T-helper 9 cell (primary cell): ENCODE measurements at places on chromosomes 3 and 15.

- DNase-seq: no peak
Measured at GRCh38 chr3:9028134-9028533, 64.9 kb upstream of the RAD18 start.

DNA sequence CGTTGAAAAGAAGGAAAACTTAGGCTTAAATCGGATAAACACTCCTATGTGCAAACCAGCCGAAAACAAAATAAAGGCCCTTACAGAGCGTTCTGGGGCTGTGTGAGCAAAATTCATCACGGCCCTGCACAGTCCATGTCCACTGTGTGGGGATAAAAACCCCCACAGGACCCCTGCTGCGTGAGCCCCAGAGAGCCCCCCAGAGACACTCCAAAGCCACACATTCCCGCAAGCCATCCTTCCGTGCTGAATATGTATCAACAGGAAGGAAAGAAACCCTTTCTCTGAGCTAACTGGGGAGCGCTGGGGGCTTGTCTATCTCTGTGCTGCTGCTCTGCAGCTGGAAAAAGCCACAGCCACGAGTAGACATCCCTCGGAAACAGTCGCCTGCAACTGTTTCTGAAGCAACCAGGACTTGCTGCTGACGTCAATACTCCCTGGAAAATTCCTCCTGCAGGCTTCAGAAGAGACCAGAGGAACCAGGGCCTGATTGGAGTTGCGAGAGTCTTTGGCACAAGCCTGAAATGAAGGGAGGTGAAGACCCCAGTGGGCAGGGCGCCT lies 72.7 kb downstream of the NUP210 start:
- no peak for DNase-seq

- DNase-seq: no peak
Measured at GRCh38 chr3:187264021-187264420, 27.5 kb downstream of the MASP1 start.

DNA sequence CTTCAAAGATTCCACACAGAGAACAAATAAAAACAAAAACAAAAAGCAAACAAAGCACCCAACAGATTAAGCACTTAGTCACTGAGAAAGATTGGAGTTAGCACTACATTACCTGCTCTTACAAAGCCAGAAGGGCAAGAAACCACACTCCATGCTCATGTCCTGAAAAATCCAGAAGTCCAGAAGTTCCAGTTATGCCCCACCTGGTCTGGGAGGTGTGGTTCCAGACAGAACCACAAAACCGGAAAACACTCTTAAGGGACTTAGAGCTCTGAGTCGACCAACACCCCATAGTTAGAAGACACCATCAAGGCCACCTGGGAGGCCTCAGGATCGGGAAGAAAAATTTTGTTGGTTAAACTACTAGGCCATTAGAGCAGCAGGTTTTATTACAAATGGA lies 88.9 kb downstream of the TNIK start:
- DNase-seq: no peak

GRCh38 chr3:30269751-30270445 lies 336.5 kb upstream of the TGFBR2 start:
- DNase-seq: no peak

DNA sequence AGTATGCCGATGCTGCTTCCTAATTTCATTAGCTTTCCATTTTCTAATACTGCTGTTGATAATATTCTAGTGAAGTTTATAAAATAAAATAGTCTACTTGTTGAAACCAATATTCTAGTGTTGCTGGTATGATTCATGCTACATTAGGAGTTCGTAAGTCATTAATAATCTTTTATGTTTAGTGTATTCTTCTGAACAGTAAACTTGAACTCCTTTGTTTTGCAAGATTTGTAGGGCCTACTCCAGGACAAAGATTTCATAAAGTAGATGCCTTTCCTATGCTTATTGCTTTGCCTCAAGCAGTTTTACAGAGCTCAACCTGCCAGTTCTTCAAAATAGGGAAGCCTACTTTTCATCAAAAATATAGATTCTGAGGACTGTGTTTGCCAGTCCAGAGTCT lies 111.5 kb downstream of the RSRC1 start:
- DNase-seq: no peak

GRCh38 chr3:17195192-17195611 lies 310.4 kb downstream of the PLCL2 start:
- DNase-seq: no peak

DNA sequence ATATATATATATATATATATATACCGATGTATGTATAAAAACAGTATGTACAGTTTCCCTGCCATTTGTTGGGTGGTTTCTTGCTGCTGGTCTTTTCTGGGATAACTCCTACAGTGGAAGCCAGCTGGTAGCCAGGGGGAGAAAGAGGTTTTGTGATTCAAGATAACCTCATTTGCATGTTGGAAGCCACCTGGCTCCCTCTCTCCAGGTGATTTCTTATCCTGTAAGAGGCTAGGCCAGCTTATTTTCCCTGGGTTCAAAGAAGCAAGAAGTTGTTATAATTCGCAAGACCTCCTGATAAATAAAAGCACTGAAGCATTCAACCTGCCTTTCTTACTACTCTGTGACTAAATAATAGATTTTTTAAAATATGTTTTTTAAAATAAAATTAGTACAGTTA lies 443.3 kb downstream of the VGLL3 start:
- no peak for DNase-seq

- no peak for DNase-seq
Measured at GRCh38 chr15:73326157-73326556, 42.6 kb downstream of the HCN4 start.

GRCh38 chr15:44101286-44101685 lies 93.8 kb downstream of the FRMD5 start:
- no peak for DNase-seq

DNA sequence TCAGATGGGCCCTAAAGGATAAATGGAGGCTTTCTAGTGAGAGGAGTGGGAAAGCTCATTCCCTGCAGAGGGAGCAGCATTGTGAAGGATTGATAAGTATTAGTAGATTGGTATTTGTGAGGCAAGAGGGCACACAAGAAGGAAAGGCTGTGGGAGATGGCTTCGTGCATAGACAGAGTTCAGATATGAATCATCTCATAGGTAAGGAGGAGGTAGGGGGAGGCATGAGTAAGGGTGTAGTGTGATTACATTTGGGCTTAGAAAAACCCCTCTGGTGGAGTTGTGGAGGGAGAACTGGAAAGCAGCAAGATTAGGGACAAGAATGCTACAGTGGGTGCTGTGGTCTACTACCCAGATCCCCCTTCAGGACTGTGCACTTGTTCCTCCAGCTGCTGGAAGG lies 29.6 kb downstream of the ONECUT1 start:
- DNase-seq: no peak

- no peak for DNase-seq
Measured at GRCh38 chr15:81852411-81853149, 193.2 kb downstream of the MEX3B start.

GRCh38 chr3:32484436-32484835 lies 18.2 kb downstream of the CMTM6 start:
- DNase-seq: no peak

DNA sequence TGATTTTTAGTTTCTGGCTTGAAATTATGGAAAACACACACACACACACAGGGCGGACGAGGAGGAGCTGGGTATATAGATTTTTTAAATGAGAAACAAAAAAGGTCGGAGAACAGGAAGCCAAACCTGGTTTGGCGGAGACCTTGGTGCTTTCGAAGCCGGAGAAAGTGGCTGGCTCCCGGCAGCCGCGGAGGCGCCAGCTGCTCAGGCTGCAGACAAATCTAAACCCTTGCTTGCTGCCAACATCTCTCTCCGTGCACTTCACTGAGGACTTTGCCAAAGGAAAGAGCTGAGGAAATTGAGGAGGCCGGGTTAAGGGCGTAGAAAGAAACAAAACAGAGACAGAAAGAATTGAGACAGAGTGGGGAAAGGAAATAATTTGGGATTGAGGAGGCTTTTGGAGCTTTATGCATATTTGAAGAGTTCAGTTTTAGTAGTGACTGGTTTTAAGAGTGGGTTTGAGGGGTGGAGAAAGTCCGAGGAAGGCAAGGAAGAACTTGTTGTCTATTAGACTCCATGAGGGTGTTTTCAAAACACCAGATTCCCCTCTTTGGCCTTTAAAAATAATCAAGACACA lies 2.2 kb downstream of the ZIC1 start:
- no peak for DNase-seq

GRCh38 chr3:149374793-149375500 lies 2.5 kb downstream of the TM4SF1 start:
- no peak for DNase-seq

DNA sequence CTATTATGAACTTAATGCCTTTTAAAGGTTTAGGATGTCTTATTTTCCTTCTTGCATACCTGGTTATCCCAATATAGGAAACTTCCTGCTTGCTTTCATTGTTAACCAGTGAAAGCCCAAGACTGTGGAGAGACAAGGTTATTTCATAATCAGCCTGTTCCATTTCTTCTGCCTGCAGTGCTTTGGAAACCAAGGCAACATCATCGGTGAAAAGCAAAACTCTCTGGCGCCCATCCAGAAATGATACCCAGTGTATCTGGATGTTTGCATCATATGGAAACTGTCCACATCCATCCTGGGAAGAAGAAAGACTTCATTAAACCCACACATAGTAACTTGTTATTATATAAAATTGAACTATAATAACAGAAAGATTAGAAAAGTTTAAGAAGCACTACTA lies 170.1 kb downstream of the VPS13C start:
- no peak for DNase-seq

GRCh38 chr3:10961921-10962320 lies 30.6 kb upstream of the SLC6A1 start:
- DNase-seq: no peak

GRCh38 chr3:36206956-36207580 lies 173.2 kb upstream of the STAC start:
- DNase-seq: no peak

DNA sequence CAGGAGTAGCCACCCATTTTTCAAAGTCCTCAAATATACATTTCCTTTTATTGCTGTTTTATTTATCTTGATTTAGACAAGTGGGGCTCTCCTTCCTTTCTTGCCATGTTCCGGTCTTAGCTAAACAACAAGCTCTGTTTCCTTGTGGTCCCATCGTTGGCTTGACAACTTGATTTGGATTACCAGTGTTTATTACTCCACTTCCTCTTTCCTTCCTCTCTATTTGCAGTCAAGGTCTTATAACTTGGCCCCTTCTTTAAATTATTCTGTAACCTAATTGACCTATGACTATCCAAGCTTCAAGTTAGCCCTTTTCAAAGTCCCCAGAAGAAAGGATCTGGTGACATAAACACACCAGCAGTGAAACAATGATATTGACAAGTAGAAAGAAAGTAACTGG lies 130.6 kb upstream of the STT3B start:
- DNase-seq: no peak

DNA sequence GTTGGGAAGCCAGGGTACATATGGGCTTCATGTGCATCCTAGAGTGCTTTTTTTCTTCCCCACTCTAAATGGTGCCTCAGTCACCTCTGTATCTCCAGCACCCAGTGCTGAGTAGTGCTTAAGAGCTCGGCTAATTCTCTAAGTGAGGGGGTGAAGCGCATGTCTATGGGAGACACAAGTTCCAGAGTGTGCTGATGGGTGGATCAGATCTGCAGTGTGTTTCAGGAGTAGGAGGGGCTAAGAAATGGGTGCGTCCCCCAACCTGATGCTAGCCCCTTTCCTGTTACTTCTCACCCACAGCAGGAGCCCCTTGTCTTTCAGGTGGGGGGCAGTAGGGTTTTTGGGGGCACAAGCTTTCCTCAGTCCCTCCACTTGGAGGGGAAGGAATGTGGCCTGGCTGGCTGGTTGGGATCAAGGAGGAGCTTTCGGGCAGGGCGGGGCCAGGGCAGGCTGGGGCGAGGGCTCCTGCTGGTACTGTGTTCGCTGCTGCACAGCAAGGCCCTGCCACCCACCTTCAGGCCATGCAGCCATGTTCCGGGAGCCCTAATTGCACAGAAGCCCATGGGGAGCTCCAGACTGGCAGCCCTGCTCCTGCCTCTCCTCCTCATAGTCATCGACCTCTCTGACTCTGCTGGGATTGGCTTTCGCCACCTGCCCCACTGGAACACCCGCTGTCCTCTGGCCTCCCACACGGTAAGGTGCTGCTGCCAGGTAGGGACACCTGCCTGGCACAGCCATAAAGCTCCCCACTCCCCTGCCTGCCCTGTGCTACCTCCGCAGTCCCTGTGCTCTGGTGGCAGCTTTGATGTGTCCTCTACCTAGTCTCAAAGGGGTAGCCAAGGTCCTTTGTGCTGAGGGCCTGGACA lies at the start of gene IL17RE:
TSS of gene IL17RE (plus strand) at position 477 of the 866 bp plus-strand sequence. CDS start at position 562, 85 bp downstream.
- DNase-seq: no peak

- no peak for DNase-seq
Measured at GRCh38 chr3:13223574-13224237, 150.5 kb upstream of the IQSEC1 start.

DNA sequence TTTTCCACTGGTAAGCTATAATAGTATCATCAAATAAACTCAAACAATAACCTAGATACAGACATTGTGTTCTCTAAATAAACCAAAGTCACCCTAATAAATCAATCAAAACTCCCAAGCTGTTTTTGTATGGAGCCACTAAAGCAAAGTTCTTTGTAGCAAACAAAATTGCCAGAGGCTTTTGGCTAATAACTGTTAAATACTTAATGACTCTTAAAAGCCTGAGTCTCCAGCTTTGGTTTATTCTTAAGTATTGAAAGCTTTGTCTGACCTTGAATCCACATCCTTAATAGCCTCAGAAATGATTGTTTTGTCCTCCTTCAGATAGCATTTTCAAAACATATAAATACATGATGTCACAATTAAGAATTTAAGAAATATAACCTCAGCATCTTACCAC lies 725.3 kb downstream of the SI start:
- DNase-seq: no peak

DNA sequence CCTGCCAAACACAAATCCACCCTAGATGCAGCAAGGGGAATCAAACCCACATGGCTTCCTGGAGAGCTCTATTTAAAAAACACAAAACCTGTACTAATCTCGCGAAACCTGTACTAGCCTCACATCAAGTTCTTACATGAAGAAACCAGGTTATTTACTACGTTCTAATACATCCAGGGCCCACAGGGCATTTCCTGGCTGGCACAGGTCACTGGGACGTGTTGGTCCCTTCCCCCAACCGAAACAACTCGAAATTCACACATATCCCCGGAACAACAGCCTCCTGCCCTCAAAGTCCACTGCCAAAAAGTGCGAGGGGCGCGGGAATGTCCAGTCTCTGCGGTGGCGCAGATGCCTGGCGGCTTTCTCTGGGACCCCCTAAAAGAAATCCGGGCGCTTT lies 955 bp downstream of the CDCP1 start:
- no peak for DNase-seq
